Stimulated activated CD8-positive, alpha-beta memory T cell treated with anti-CD3 and anti-CD28 coated beads, Interleukin-12 subunit alpha, Interleukin-12 subunit beta, amount 100 ng/mL, for 1 hour (primary cell): ENCODE measurements at places on chromosomes 5 and 9.
A peak's percentile ranks its signal among the peaks of the same experiment; 100 is the strongest.

GRCh38 chr9:35910613-35911359 is 1.5 kb downstream of the SPAAR start:
- peak; percentile 10 for DNase-seq

GRCh38 chr9:131674425-131675421 is 65.2 kb downstream of the RAPGEF1 start:
- DNase-seq: no peak

DNA sequence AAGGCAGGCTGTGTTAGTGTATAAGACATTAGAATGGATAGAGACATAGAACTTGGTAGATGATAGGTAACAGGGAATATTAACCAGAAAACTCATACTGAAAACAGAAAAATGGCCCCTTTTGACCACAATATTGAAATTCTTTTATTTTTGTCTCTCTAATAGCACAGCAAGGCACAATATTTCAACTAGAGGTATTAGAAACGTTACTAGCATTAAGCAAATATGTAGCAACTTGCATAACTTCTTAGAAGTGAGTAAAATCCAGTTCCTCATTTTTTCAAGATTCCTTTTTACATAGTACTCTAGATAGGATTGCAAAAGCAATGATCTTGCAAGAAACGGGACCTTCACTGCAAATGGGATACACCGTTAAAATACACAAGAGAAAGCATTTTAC is 102.7 kb upstream of the VCAN start:
- no peak for DNase-seq

DNA sequence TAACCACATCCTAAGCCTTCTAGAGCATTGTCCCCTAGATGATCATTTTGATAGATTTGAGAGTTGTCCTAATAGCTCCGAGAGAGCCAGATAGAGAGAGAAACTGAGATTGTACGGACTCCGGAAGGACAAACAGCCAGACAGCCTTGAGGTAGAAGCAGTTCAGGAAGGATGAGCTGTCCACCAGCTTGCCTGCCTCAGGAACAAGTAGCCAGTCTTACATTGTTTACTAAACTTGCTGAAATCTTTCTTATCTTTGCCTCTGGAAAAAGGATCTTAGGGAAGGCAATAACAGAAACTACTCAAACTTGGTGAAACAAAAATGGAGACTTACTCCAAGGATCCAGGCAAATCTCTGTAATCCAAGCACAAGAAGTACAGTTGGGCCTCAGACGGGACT is 39.0 kb upstream of the SAP30L start:
- no peak for DNase-seq

DNA sequence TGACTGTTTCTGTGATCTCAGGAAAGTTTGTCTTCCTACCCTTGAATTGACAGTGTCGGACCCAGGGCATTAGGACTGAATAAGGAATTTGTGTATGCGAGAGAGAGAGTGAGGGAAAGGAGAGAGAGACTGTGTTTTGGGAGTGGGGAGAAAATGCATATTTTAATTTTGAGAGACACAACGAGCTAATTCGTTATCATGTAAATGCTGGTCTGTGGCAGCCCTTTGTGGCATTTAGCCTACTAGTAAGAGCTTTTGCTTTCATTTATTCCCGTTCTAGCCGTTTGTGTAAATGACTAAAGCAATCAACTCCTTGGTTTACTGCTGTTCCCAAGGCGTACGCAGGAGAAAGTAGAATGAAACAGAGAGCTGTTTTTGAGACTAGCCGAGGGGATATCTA is 79.8 kb upstream of the MAMDC2 start:
- no peak for DNase-seq

- no peak for DNase-seq
Measured at GRCh38 chr9:136482046-136482792, 621 bp downstream of the SEC16A start.

GRCh38 chr5:95620030-95620869 is at the start of gene GPR150:
GPR150 (plus strand) TSS chr5:95620087; CDS start chr5:95620276, 189 bp downstream.
- peak; percentile 27 for DNase-seq

DNA sequence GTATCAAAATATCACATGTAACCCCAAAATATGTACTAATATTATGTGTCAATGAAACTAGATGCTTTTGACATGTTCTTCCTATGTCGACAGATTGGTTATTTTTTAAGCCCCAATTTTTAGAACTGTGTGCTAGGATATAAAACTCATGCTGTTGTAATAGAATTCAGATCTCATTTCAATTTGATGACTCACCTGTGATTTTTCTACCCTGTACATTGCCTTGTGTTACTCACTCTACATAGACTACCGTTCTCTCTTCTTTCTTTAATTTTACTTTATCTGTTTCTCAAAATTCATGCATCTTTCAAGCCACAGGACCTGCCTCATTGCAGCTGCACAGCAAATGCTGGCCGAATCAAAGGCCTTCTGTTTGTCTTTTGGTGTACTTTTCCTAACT is 284.5 kb downstream of the MAT2B start:
- no peak for DNase-seq

DNA sequence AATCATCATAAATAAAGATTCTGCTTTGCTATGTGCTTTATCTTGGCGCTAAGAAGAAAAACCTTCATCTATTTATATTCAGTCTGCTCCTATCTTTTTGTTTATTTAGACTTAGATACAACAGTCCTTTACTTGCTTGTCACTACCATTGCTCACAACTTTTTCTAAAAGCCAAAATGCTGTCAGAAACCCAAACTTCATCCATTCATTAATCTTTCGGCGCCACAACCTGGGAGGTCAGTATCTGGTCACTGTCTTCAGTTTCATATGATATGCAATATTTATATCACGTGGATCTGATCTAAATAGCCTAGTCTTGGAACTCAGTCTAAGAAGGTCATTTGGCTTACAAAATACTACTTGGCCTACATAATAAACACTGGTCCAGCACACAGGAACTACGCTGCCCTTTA is 159.3 kb upstream of the TARS1 start:
- no peak for DNase-seq

- peak; percentile 8 for DNase-seq
Measured at GRCh38 chr5:134289509-134290113, 63.7 kb upstream of the PPP2CA start.

GRCh38 chr5:132115375-132115774 is 41.8 kb downstream of the CSF2 start:
- no peak for DNase-seq

- no peak for DNase-seq
Measured at GRCh38 chr5:104540448-104540847, 977.9 kb upstream of the NUDT12 start.

GRCh38 chr9:89588271-89588879 is 16.4 kb upstream of the GADD45G start:
- no peak for DNase-seq

DNA sequence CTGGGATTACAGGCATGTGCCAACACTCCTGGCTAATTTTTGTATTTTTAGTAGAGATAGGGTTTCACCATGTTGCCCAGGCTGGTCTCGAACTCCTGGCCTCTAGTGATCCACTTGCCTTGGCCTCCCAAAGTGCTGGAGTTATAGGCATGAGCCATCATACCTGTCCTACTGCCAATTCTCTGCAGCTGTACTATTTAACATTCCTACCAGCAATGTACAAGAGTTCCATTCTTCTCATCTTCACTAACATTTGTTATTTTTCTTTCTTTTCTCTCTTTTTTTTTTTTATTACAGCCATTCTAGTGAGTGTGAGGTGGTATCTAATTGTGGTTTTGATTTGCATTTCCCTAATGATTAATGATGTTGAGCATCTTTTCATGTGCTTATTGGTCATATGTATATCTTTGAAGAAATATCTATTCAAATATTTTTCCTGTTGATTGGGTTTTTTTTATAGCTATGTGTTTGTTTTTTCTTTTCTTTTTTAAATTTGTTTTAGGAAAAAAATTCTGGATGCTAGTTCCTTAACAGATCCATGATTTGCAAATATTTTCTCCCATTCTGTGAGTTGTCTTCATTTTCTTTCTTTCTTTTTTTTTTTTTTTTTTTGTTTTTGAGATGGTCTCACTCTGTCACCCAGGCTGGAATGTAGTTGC is 17.4 kb downstream of the ANKHD1 start:
- DNase-seq: no peak

GRCh38 chr9:89442501-89442978 is 55.4 kb downstream of the SEMA4D start:
- no peak for DNase-seq

GRCh38 chr9:97847474-97848214 is 5.4 kb upstream of the FOXE1 start:
- DNase-seq: no peak

GRCh38 chr5:12093586-12093985 is 189.3 kb upstream of the CTNND2 start:
- DNase-seq: no peak

DNA sequence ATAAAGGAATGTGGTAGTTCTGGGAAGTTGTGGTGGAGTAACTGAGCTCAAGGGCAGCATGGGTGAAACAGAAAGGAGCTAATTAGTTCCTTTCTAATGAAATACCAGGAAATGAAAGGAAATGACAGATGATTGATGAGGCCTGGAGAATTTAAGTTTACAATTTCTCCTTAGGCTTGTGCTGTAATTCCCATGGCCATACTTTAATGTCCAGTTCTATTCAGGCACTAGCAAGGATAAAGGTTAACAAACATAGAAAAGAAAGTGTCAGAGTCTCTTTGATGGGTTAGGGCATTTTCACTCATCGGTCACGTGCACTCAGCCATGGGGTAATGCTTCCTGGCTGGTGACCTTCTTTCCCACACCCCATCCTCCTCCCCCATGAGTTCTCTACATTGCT is 70.3 kb downstream of the CTSL start:
- no peak for DNase-seq

GRCh38 chr9:116208417-116209232 is 55.0 kb downstream of the PAPPA start:
- DNase-seq: no peak

- no peak for DNase-seq
Measured at GRCh38 chr5:147822686-147823491, 8.6 kb downstream of the SPINK1 start.

DNA sequence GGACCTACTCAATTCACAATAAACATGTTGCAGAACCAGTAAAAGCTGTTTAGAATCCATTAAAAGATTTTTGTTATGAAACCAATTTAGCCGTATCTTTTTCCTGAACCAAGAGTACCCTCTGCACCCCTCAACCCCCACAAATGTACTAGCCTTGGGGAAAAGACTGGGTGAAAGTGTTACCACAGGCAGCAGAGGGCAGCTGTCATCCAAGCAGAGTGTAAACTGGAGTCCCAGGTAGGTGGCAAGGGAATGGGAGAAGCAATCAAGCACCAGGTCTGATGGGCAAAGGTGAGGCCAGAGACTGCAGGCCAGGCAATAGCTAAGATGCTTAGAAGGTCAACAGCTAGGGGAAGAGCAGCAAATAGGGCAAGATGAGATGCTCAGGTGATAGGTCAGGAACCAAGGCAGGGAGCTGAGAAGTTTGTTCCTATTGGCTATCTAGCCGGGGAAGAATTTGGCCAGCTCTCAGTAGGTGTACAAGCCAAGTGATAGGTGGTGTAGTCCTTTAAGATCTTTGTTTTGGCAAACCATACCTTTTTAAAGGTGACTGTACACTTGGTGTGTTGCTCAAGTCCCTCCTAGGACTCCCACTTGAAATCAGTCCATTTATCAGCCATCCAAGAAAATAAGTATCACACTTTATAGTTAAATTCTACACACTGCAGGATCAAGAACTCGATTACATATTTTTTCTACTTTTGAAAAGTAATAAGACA is 77.8 kb upstream of the CCDC112 start:
- DNase-seq: no peak

DNA sequence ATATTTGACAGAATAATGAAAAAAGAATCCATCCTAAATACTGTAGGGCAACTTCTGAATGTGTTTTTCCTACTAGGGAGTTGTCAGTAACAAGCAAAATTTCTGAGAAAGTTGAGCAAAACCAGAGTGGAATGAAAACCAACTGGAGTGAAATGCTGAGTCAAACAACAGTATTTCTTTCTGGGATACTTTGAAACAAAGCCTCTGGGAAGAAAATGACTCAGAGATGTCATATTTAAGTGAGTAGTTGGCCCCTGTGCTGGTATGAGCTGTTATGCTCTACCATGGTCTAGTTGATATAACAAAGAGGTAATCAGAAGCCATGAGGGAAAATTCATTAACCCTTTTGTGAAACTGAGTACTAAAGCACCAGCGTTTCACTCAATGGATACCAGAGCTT is 372.1 kb upstream of the C9orf72 start:
- DNase-seq: no peak

DNA sequence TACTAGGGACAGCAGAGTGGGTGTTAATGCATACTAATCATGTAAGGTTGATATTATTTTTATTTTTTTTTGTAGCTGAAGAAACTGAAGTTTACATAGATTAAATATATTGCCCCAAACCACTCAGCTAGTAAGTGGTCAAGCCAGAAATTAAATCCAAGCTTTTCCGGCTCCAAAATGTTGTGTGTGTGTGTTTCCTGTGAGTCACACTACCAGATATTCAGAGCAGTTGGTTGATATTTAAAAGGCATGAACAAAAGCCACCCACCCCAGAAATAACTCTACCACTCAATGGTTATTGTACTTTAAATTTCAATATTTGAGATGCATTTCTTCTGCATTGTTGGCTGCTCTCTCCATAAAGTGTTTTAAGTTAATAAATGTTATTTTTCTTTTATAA is 29.5 kb downstream of the KCNN2 start:
- DNase-seq: no peak

GRCh38 chr5:20215257-20215656 is 227.3 kb upstream of the CDH18 start:
- DNase-seq: no peak

GRCh38 chr5:132238901-132239500 is 11.3 kb upstream of the P4HA2 start:
- no peak for DNase-seq
